ENCODE measurements at places on chromosomes 11 and 22.

DNA sequence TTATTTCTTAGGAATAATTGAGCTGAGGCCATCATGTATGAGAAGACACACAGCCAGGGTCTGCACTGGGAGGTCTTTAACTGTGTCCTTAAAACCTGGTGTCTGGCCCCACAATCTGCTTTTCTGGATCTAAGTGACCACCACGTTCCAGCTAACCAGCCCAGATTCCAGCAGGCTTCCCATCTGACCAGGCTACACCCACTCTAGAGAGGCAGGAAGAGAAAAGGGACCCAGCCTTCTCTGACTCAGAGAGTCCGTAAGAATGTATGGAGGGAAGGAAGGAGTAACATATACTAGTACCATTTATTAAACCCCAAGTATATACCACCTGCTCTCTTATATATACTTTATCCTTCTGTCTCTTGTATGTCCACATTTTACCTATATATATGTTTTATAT lies 80.1 kb downstream of the LDLRAD3 start:
- DNase-seq = no peak

DNA sequence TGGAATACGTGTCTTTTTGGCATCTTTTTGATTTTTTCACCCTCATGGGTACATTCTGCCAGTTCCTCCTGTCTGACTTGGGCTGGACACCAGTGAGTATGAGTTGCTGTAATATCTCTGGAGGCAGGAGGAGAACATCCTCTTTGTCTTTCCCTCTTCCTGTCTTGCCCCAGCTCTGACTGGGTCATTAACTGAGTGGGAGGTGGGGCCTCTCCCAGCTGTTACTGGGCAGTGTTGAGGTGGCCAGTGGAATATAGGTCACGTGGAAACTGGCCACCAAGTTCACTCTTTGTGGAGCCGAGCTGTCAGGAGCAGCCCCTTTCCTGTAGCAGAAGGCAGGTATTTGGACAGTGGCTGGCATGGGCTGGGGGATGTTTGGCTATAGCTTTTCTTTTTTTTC lies 2.2 kb downstream of the GLB1L2 start:
- no peak for DNase-seq

- DNase-seq = no peak
Observed at GRCh38 chr11:65205602-65205967, 23.9 kb downstream of the CAPN1 start.

DNA sequence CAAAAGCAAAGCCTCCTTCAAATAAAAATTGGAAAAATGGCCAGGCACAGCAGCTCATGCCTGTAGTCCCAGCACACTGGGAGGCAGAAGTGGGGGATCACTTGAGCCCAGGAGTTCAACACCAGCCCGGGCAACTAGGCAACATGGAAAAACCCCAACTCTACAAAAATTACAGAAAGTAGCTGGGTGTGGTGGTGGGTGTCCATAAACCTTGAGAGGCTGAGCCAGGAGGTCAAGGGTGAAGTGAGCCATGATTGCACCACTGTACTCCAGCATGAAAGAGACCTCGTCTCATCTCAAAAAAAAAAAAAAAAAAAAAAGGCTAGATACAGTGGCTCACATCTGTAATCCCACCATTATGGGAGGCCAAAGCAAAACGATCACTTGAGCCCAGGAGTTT lies 22.3 kb downstream of the DDX6 start:
- no peak for DNase-seq

DNA sequence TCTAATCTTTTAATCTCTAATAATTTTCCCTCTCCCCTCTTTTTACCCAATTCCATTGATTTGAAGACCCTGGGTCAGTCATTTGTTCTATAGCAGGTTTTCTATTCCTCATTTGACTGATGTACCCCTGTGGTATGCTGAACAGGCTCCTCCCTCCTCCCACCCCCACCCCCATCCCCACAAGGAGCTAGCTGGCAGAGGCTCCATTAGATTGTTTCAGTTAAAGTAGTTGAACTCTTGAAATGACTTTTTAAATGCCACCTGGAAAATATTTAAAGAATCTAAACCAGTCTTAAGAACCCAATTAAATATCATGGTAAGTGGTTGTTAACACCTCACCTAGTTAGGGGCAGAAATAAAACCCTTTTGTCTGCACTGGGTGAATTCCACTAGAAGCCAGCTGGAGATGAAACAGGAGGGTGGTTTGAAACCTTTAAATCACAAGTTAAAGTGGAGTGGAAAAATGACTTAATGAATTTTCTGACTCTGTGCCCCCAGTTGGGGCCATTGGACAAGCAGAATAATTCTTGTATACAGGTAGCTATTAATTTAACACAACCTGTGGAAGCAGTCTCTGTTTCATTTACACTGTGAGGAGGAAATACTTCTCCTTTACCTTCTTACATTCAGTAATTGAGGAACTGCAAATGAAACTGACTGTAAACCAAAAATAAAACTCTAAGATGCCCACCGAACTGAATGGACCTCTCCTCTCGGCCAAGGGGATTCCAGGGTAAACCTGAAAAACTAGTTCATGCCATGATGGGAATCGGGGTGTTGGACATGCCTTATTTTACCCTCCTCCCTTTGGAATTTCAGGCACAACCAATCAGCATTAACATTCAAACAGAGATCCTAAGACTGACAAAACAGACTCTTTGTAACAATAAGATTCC lies 30.7 kb downstream of the PRR5L start:
- DNase-seq = no peak

- DNase-seq = no peak
Observed at GRCh38 chr11:19460718-19461405, 220.1 kb upstream of the E2F8 start.

GRCh38 chr11:30585892-30586250 lies 282 bp downstream of the MPPED2 start:
- DNase-seq = no peak

DNA sequence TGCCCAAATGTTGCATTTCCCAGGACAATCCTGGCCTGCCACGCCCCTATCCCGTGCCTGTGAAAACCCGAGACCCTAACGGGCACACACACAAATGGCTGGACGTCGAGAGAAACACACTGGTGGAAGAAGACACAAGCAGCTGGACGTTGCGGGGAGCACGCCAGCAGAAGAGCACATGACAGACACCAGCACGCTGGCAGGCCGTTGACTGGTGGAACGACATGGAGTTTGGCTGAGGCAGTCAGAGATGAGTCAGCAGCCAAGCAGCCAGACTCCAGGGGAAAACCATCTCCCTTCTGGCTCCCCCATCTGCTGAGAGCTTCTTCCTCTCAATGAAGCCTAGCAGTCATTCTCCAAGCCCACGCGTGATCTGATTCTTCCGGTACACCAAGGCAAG lies 606.7 kb upstream of the LRRC4C start:
- DNase-seq = no peak

DNA sequence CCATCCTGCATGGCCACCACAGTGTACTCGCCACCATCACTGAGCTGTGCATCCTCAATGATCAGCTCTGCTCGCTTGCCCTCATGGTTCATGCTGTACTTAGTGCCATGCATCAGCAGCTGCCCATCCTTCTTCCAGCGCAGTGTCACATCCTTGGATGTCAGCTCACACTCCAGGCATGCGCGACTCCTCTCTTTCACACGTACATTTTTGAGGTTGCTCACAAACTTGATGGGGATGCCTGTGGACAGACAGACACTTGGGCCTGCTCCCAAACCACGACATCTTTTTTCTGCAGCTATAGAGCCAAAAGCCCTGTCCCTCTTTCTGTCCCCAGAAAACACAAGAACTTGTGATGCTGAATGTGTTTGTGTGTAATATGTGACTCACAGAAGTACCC lies 10.5 kb downstream of the IGSF22 start:
- DNase-seq = no peak

- no peak for DNase-seq
Observed at GRCh38 chr22:37420686-37421467, 6.4 kb downstream of the ELFN2 start.

GRCh38 chr11:61618978-61619377 lies 38.1 kb upstream of the SYT7 start:
- no peak for DNase-seq

GRCh38 chr22:27598792-27599191 lies 202.8 kb downstream of the MN1 start:
- no peak for DNase-seq

DNA sequence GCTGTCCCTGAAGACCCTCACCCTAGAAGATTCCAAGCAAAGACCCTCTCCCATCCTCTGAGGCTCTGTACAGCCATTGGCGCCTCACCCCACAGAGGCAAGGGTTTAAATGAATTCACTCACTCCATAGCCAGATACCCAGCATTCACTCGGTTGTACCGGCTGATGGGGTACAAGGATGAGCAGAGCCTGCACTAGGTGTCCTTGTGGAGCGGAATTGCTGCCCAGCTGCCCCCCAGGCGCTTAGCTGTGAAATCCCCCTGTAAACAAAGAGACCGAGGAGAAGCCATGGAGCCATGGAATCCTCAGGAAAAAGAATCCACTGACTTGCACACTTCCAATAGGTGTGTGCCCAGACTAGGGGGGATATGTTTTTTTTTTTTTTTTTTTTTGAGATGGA lies 117.3 kb downstream of the SHANK2 start:
- DNase-seq = no peak
